ENCODE measurements at places on chromosomes 12 and 14.

DNA sequence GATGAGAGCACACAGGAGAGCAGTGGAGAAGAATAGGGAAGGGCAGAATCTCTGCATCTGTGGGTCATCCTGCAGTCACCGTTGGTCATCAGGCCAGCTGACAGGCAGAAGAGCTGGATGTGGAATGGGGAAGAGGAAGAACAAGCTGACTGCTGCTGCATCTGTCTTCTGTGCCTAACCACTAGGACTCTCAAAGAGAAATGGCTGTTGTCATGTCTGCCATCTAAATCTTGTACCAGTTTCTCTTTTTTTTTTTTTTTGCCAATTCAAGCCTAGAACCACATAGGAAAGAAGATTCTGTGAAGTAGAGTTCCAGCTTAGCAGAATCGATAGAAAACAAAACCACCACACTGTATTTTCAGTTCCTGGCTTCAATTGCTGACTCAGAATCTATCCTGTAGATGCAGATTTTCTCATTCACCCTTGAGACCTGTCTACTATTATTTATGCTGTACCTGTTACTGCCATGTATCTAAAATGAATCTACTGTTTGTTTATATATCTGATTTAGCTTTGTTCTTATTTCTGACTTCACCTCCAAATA lies 421.9 kb upstream of the PRICKLE1 start:
- no peak for DNase-seq

DNA sequence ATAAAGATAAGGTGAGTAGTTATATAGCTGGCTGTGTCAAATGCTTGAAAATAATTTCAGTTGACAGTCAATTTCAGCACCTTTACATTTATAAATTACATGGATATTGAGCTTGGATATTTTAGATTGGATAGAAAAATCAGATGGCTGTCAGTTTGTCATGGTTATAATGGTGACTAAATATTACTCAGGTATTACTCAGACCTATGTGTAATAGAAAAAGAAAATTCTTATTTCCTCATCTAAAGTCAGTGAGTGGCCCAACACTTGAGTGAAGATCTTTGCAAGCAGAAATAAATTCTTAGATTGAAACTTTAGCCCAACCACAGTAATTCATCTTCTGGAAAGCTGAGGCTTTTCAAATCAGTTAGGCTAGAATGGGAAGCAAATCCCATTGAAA lies 354.4 kb downstream of the NAV3 start:
- no peak for DNase-seq

DNA sequence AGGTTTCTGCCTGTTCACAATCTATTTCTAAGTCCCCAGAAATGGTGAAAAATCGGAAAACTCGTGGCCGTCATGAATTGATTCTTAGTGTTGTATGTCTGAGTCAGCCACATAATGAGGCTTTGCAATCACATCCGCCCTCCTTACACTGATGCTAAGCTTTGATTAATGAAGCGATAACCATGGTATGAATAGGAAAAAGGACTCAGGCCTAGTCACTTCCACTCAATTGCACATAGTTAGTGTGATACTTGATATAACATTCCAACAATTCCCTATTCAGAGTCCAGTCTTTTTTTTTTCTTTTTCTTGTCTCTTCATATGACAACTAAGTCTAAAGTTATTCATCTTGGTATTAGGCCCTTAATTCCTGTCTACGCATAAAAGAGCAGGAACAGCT lies 1231.0 kb downstream of the VRK1 start:
- DNase-seq = no peak

- no peak for DNase-seq
Observed at GRCh38 chr12:131990066-131990979, 40.6 kb downstream of the EP400 start.

DNA sequence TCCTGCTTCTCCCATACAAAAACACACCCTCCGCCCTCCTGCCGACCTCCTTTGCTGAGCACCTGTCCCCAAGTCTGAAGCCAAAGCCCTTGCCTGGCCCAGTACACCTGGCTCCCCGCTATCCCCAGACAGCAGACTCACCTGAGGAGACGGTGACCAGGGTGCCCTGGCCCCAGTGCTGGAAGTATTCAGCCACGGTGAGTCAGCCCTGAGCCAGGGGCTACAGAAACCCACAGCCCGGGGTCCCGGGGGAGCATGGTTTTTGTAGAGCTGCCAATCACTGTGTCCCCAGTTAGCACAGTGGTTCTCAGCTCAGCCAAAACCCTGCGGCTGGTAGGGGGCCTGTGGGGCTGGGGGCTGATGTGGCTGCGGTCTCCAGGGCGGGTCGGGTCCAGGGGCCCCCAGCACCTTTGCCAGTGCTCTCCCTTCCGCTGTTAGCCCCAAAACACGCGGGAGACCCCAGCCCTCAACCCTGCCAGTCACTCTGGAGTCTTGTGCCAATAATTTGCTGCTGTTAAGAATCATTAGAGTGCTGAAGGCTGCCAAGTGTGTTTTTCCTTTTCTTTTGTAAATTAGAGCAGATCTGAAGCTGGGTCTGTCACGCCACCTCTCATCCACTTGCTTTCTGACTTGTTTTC lies 339.0 kb downstream of the TMEM121 start:
- DNase-seq = peak; percentile 8

GRCh38 chr12:2051700-2052621 lies 826 bp upstream of the CACNA1C start:
- DNase-seq = peak; percentile 50

GRCh38 chr12:130465626-130466025 lies 127.9 kb downstream of the PIWIL1 start:
- DNase-seq = no peak

DNA sequence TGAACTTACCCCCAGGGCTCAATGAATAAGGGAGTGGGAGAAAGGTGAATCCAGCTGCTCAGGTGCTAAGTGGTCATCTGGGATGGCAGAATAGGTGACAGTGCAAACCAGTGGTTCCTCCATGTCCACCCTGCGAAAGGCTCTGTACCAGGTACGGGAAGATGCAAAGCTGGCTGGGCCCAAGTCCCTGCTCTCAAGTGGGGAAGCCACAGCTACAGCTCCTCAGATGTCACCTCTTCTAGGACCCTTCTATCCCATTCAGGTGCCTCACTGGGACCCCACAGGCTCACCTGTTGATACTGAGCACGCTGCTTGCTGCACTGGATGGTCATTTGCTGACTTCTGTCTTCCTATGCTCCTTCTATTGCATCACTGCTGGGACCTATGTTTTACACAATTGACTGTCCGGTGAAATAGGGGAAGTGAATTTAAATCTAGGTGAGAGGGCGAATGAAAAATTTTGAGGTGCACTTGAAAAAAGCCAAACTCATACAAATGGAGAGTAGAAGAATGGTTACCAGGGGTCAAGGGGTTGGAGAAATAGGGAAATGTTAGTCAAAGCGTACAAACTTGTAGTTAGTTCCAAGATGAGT lies 20.3 kb upstream of the PPP4R4 start:
- no peak for DNase-seq

DNA sequence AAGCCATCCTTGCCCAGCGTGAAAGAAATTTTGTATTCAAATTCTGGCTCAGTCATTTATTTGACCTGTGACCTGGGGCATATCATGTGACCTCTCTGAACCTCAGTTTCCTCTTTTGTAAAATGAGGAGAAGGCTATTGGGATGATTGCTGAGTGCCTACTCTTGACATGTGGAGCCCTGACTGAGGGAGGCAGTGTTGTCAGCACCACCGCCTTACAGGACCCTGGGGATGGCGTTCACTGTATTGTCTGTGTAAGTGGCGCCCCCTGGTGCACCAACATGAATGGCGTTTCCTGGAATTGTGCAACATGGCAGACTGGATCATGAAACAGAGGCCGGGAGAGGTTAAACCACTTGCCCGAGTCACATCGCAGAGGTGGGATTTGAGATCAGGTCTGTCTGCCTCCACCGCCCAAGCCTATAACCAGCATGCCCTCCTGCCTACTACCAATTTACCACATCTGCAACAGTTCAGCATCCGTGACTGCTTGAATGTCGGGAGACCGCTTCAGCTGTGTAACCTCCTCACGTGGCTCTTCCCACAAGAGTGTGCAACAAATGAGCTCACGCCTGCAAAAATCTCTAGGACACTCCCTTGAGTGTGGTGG lies 20.1 kb upstream of the CCDC63 start:
- peak; percentile 78 for DNase-seq

DNA sequence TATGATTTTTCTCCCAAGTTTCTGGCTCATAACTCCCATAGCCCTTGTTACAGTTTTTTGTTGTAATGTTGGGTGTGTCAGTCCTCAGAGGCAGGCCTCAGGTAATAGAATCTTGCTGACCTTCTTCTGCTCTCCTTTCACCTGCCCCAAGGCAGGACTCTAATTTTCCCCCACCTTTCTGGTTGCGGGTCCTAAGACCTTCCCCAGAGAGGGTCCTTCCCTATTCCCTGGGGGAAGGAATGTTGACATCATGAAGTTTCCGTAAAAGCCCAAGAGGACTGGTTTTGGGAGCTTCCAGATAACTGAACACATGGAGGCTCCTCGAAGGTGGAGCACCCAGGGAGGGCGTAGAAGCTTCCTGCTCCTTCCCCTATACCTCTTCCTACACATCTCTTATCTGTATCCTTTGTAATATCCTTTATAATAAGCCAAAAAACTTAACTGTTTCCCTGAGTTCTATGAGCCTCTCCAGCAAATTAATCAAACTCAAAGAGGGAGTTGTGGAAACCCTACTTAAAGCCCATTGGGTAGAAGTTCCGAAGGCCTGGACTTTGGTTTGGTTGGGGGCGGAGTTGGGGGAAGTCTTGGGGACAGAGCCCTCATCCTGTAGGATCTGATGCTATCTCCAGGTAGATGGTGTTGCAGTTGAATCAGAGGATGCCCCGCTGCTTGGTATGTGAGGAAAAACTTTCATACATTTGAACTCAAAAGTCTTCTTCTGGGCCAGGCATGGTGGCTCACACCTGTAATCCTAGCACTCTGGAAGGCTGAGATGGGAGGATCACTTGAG lies 9.0 kb upstream of the TMED10 start:
- no peak for DNase-seq

- no peak for DNase-seq
Observed at GRCh38 chr14:106419376-106419965, 893.1 kb downstream of the TMEM121 start.

DNA sequence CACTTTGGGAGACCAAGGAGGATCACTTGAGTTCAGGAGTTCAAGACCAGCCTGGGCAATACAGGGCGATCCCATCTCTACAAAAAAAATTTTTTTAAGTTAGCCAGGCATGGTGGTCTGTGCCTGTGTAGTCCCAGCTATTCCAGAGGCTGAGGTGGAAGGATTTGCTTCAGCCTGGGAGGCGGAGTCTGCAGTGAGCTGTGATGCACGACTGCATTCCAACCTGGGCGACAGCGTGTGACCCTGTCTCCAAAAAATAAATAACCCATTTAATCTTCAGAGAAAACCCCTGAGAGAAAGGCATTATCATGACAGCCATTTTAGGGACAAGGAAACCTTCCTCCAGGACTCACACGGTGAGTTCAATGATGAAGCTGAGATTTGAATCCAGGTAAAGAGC lies 3.7 kb upstream of the FKBP4 start:
- DNase-seq = no peak

DNA sequence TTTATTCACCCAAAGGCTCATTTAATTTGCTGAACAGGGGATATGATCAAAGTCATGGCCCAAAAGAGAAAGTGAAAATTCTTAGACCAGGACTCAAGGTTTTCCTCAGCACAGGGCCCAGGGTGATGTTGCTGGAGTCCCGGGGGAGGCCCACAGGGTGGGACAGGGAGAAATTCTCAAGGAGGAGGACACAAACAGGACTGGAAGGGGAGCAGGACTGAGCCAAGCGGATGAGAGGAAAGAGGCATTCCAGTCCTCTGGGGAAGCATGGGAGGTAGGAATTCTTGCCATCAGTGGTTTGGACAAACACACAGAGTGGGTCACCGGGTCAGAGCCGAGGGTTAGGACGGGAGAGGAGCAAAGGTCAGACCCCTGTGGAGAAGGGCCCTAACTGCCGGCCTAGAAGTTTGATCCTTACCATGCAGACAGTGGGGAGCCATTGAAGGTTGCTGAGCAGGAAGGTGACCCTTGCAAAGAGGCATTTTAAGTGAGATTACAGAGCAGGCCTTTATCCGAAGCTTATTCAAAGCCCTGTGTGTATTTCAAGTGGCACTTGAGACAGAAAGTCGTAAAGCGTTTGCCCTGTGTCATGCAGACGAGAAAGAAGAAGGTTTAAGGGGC lies 68.4 kb upstream of the PTGR2 start:
- no peak for DNase-seq

DNA sequence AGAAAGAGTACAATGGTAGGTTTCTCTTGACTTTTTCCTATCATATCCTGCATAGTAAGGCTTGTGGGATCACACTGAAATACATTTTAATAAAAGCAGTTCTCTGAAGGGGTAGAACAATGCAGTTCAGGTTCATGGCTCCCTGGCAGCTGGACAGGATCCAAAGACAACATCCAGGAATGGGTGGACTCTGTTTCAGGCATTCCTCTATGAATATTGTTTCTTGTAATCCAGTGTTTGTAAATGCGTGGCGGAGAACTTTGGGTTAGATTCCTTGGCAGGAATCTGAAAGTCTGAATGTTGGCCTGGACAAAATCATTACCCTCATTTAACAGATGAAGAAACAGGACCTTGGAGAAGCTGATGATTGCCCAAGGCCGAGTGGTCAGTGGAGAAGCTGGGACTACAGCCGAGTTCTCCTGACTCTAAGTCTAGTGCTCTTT lies 43.5 kb downstream of the SYNE2 start:
- peak; percentile 66 for DNase-seq

- no peak for DNase-seq
Observed at GRCh38 chr12:81958406-81958805, 199.3 kb upstream of the PPFIA2 start.

DNA sequence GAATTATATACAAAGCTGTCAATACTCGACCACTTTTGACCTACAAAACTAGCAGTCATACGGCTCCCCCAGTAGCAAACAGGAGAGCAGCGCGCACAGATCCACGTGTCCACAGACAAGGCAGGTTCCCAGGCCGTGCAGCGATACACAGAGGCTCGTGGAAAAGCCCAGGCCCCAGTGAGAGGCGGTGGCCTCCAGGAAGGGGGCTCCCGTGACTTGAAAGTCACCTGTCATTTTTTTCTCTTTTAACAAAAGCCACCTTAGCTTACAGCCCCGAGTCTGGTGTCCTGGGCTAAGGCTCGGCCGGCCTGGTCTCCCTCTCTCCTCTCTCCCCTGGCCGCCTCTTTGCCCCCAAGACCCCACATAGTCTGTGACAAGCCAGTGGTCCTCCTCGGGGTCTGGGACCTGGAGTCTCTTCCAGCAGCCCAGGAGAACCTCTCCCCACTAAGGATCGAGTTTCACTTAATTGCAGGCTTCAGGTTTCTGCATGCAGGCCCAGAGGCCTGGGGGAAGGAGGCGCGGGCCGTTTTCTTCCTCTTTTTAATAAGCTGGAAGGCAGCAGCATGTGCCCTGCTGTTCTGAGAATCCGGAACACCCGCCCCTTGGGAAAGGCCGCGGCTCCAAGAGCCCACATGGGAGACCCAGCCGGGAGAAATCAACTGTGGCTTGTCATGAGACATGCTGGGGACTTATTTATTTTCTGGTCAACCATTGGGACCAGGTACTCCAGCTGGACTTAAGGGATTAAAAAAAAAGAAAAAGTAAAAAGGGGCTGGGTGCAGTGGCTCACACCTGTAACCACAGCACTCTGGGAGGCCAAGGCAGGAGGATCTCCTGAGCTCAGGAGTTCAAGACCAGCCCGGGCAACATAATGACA lies 15.9 kb downstream of the NCOR2 start:
- peak; percentile 69 for DNase-seq
